ENCODE measurements at places on chromosomes 6 and 20.

- no peak for DNase-seq
These were observed 181.4 kb downstream of the MOXD1 start for GRCh38 chr6:132219901-132220300.

DNA sequence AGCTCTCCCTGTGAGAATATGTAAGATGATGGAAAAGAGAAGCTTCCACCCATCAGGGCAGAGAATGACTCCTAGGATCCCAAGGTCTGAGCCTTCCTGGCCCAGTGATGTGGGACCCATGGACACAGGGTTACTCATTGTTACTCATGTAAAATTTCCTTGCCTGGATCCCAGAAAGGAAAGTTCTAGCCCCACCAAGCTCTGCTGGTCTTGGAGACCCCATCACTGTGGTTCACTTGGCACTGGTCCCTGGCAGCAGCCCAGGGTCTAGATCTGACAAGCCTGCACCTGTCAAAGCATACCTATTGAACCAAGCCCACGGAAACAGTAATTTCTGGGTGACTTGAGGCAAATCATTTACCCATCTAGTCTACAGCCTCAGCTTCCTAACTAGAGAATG lies 22.1 kb downstream of the MDGA1 start:
- no peak for DNase-seq

- peak; percentile 55 for DNase-seq
These were observed 9.1 kb downstream of the BCL2L1 start for GRCh38 chr20:31713312-31714273.

GRCh38 chr20:4502756-4503155 lies 219.0 kb upstream of the PRND start:
- no peak for DNase-seq

DNA sequence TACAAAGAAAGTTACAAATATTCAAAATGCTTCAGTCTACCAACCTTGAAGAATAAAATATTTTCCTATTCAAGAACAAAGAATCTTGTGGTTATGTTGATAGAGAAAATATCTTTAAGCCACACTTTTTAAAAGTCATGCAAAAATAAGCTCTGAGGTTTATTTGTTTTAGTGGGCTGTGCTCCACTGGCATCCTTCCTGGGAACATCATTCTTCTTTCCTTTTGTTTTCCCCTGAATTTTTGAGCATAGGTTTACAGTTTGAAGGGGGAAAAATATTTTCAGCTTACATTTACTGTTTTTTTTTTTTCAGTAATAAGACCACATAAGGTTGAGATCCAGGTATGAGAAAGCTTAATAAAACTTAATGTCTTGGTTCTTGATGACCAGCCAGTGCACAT lies 72.0 kb upstream of the BACH2 start:
- DNase-seq = no peak

GRCh38 chr20:31676609-31676989 lies 38.9 kb downstream of the COX4I2 start:
- no peak for DNase-seq

- DNase-seq = no peak
These were observed 142.8 kb downstream of the CLIC5 start for GRCh38 chr6:45872827-45873365.

DNA sequence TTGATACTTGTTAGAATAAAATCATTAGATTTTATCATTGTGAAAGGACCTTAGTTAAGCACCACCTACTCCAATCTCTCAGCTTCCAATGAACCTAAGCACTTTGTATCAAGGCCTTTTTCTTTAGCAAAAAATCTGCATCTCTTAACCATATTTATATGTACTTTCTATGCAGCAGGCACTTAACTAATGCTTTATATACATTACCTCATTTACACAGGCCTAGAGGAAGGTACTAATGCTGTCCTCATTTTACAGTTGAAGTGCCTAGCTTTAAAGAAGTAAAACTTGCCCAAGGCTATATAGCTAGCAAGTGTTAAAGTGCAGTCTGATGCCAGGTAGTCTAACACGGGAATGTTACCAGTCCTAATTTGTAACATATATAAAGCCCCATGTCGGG lies 14.0 kb downstream of the MAP3K7 start:
- no peak for DNase-seq

GRCh38 chr6:75219263-75219662 lies 13.4 kb upstream of the COL12A1 start:
- no peak for DNase-seq

- peak; percentile 50 for DNase-seq
These were observed 19.4 kb upstream of the TOX2 start for GRCh38 chr20:43895235-43895634.

DNA sequence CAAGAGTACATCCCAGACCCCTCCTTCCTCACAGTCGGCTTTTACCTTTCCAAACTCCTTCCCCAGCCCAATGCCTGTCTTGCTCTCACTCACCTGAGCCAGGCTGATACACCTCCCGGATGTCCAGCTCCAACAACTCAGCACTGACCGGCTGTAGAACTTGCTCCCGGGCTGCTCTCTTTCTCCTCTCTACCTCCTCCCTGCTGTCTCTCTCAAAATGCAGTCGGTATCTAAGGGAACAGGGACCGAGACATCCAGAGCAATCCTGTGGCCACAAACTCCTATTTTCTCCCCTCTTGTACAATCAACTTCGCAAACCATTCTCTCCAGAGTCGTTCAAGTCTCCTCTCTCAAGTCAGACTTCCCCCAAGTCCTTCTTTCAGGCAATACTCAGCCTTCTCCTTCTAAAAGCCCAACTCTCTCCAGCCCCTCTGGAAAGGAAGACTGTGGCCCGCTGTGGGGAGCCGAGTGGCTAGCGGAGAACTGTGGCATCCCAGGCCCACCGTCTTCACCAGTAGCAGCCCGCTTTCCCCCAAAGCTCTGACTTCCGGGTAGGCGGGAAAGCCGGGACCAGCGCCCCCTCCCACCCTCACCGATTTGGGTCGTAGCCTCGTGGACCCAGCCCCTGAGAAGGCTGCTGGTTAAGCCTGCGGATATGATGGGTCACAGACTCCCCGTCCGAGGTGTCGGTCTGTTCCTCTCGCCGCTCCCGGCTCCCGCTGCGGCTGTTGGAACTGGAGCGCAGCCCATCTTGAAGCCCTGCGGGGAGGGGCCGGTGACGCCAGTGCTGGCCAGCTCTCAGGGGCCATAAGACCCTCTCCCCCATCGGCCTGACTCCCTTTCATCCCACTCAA lies 1.1 kb downstream of the GNL1 start:
- no peak for DNase-seq

DNA sequence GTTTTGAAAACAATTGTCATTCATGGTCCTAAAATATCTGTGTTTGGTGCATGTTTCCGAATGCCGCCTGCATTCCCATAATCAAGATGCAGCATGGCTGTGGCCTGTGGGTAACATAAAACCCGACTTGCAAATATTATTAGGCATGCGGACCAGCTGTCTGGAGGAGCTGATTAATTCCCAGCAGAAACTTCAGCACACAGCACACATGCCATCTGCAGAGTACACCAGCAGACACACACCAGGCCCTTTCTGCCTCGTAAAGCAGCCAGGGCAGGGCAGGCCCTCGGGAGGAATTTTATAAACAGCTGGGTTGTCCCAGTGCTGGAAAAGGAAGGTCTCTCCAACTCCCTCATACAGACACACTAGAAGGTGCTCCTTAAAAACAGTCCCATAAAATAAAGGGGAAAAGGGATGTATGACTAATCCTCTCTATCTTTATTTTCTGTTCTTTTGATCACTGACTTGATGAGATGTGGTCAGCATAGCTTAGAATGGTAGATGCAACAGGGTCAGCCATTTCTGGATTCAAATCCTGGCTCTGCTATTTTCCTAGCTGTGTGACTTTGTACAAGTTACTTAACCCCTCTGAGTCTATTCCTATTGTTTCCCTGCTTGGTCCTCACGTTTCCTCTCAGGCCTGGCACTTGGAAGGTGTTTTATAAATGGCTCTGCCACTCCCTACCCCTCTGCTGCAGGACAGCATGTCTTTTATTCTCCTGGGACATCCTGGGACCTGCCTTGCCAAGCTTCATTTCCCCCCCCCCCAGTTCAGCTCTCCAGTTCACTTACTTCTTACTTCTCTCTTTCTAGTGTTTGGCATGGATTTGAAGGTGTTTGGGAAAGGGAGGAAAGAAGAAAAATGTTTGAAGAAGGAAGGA lies 85.9 kb upstream of the TRAF3IP2 start:
- DNase-seq = no peak

GRCh38 chr6:36033935-36034334 lies 6.3 kb downstream of the MAPK14 start:
- no peak for DNase-seq

DNA sequence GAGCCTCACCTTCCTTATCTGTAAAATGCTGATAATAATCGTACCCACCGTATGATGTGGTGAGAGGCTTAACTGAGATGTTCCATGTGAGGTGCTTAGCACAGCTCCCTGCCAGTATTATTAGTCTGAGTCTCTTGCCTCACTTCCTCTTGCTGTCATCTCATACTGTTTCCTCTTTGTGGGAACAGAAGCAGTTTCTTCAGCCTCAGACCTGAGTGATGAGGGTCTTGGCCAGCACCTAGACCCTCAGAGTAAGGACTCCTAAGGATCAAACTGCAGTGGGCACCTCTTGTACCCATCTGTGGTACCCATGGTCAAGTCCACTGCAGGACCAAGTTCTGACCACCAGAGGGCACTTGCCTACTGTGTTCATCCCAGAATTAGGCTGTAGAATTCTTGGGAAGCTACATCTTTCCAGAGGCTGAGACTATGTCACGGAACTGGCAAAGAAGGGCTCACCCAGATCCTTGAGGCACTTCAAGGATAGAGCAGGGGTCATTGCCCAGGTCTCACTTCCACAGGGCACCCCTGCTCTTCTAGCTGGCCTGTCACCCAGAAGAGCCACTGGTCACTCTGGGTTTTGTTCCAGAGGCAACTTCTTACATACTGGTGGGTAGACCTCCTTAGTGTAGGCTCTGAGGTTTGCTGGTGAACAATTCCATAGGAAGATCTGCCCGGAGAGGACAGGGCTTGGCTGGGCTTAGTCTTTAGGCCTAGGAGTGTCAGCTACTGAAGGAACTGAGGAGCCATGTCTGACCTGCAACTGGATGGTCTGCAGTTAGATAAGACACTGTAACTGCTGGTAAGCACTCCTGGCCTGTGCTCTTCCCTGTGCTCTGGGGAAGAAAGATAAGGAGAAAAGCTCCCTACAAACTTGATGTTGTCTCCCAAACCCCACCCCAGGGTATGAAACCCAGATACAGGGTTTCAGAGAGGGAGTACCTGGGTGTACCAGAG lies 20.6 kb upstream of the SGK2 start:
- no peak for DNase-seq
